ENCODE measurements at places on chromosomes 13 and 19. TPM values are rescaled to one million over a fixed set of nuclear protein-coding genes. Genes with fewer than 3 reads are reported as not detected.

Gene LILRA6
- total RNA-seq: 14.8 TPM

Gene KIR2DL1
- total RNA-seq: not detected

Gene ZFP30
- 11.8 TPM for total RNA-seq

Gene SELENOV
- total RNA-seq: not detected

Gene SPRYD7
- 8.6 TPM for total RNA-seq

Gene ARMC6
- total RNA-seq: 13.1 TPM

Gene TMEM255B
- 67.3 TPM for total RNA-seq

Gene CYP2A6
- not detected for total RNA-seq

Gene LGALS14
- not detected for total RNA-seq

DNA sequence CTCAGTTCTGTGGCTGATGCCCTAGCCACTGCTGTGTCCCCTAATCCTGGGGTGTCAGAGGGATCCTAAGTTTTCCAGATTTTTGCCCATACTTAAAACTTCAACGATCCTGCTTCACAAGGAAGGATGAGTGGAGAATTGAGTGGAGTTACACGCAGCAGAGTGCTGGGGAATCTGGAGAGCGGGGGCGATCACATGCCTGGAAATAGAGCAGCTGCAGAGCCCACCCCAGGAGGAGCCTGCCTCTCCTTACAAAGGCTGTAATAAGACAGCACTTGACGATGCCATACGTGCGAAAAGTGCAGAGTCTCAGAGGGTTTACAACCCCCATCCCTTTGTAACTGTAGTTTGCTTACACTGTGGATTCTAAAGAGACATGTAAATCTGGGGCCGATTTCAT, 40.6 kb downstream of the SUGP2 start:
- no peaks in the 10 kb centered on the region for H3K27me3 ChIP-seq
- no peak overlapping the region for H3K27ac ChIP-seq
- no peak for DNase-seq
- H3K36me3 ChIP-seq: peaks cover 8% of the 10 kb centered on the region
- no peak overlapping the region for H3K4me3 ChIP-seq

DNA sequence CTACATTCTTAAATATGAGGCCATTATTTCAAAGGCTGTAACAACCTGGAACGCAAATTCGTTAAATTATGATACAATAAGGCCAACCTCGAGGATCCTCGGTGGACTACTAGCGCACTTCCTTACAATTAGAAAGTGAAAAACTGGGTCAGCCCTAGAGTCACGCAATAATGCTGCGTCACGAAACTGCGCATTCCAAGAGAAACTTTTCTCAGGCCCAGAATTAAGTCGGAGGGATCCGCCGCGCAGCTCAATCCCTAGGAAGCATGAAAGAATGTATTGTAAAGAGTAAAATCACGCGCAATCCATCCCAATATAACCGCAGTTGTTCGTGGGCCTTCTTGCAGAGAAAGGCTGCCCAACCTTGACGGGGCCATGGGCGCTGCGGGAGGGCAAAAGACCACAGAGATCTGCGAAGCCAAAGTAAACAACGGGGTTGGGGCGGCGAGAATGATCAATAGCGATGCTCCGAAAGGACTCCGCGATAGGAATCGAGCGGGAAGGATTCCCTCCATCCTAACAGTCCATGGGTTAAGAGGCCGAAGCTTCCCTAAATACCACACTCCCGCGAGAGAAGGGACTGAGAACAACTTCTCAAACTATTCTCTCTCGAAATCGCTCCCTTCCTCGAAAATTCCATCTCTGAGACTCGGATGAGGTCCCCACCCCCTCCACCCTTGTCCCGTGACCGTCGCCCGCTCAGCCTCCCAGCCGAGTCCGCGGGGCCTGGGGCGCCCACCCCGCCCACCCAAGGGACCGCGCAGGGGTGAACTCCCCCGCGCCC, 564 bp downstream of the SPART start:
- H3K27ac ChIP-seq: peak overlapping the region; percentile 91
- no peaks in the 10 kb centered on the region for H3K36me3 ChIP-seq
- H3K4me1 ChIP-seq: no peaks in the 10 kb centered on the region
- no peaks in the 10 kb centered on the region for H3K27me3 ChIP-seq
- H3K4me3 ChIP-seq: peak overlapping the region; percentile 66
- DNase-seq: peak; percentile 87

- no peak overlapping the region for H3K4me3 ChIP-seq
- no peaks in the 10 kb centered on the region for H3K27me3 ChIP-seq
- DNase-seq: no peak
- H3K36me3 ChIP-seq: no peaks in the 10 kb centered on the region
These were observed 3.2 kb downstream of the CCDC106 start for GRCh38 chr19:55651236-55651635.

DNA sequence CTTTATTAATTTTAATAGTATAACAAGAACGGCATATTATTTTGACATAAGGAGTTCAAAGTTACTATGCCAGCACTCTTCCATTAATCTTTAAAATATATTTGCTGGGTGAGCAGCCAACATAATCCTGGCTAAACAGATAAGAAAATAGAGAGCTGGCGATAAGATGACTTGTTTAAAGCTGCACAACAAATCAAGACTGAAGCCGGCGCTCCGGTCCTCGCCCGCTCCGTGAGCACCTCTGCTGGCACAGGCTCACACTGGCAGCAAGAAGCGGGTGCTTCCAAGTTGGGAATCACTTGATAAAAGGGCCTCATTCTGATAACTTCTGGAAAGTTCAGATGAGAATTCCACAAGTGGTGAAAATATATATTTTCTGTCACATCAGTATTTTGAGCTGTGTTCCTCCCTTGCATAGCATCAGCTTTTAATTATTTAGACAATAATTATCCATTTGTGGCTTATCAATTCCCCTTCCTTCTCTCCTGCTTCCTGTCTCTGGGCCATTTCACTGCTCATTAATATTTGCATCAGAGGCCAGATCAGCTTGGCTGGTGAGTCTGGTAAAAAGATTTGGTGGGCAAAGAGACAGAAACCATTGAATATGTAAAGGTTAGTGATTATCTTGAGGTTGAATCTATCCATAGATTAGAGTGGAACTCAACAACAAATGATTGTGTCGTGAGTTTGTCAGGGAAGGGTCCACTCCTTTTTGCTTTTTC, 205.3 kb downstream of the MZT1 start:
- no peak for DNase-seq
- peaks cover 6% of the 10 kb centered on the region for H3K27me3 ChIP-seq
- H3K4me1 ChIP-seq: no peaks in the 10 kb centered on the region
- no peaks in the 10 kb centered on the region for H3K36me3 ChIP-seq

GRCh38 chr19:8529369-8530006, 15.5 kb upstream of the ZNF414 start:
- no peak overlapping the region for H3K27ac ChIP-seq
- H3K36me3 ChIP-seq: no peaks in the 10 kb centered on the region
- DNase-seq: no peak
- no peaks in the 10 kb centered on the region for H3K27me3 ChIP-seq

GRCh38 chr13:24076109-24076508, 84.4 kb upstream of the SPATA13 start:
- no peaks in the 10 kb centered on the region for H3K36me3 ChIP-seq
- peak overlapping the region; percentile 57 for H3K27ac ChIP-seq
- H3K27me3 ChIP-seq: no peaks in the 10 kb centered on the region
- H3K4me1 ChIP-seq: peaks cover 5% of the 10 kb centered on the region
- H3K4me3 ChIP-seq: no peak overlapping the region
- DNase-seq: no peak

DNA sequence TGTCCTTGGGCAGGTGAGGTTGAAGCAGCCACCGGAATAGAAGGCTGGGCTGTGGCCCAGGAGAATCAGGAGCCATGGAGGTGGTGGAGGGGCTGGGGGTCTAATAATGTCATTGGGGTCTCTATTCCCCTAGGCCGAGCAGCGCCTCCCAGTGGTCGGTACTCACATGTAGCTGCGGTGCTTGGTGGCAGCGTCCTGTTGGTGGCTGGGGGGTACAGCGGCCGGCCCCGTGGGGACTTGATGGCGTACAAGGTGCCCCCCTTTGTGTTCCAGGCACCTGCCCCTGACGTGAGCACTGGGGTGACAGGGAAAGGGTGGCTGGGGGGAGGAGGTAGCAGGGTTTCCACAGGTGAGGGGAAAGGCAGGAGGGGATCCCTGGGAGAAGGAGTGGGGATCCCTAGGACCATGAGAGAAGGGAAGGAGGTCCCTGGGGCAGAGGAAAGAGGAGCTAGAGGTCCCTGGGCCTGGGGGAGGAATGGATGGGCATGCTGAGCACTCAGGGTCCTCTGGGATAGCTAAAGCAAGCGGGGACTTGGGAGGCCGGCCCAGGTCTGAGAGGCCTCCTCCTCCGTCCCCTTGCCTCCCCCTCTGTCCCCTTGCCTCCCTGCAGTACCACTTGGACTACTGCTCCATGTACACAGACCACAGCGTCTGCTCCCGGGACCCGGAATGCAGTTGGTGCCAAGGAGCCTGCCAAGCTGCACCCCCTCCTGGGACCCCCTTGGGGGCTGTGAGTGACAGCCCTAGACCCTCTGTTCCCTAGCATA, 18.1 kb downstream of the MEGF8 start:
- no peak for DNase-seq
- no peak overlapping the region for H3K4me3 ChIP-seq
- H3K27me3 ChIP-seq: no peaks in the 10 kb centered on the region
- H3K4me1 ChIP-seq: no peaks in the 10 kb centered on the region
- no peak overlapping the region for H3K27ac ChIP-seq

GRCh38 chr19:34186205-34186604, 13.9 kb downstream of the LSM14A start:
- no peaks in the 10 kb centered on the region for H3K27me3 ChIP-seq
- DNase-seq: no peak
- no peak overlapping the region for H3K27ac ChIP-seq
- no peaks in the 10 kb centered on the region for H3K4me1 ChIP-seq

DNA sequence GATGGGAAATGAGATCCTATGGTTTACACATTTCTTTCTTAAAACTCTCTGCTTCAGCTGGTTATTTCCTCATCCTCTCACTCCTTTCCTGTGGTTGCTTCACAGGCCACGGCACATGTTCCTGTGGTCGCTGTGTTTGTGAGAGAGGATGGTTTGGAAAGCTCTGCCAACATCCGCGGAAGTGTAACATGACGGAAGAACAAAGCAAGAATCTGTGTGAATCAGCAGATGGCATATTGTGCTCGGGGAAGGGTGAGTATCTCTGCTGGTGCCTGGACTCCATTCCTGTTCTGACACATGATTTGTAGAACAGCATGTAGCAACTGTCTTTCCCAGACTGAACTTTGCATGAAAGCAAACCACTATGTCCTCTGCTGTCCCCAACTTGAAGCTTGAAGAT, 254.2 kb downstream of the ITGBL1 start:
- H3K4me3 ChIP-seq: no peak overlapping the region
- no peaks in the 10 kb centered on the region for H3K27me3 ChIP-seq
- H3K27ac ChIP-seq: no peak overlapping the region
- peak; percentile 47 for DNase-seq
- no peaks in the 10 kb centered on the region for H3K4me1 ChIP-seq

- peak overlapping the region; percentile 73 for H3K27ac ChIP-seq
- peak; percentile 86 for DNase-seq
- H3K27me3 ChIP-seq: no peaks in the 10 kb centered on the region
- H3K4me3 ChIP-seq: peak overlapping the region; percentile 64
- no peaks in the 10 kb centered on the region for H3K4me1 ChIP-seq
These were observed 1.1 kb downstream of the NAXD start for GRCh38 chr13:110616103-110617101.

DNA sequence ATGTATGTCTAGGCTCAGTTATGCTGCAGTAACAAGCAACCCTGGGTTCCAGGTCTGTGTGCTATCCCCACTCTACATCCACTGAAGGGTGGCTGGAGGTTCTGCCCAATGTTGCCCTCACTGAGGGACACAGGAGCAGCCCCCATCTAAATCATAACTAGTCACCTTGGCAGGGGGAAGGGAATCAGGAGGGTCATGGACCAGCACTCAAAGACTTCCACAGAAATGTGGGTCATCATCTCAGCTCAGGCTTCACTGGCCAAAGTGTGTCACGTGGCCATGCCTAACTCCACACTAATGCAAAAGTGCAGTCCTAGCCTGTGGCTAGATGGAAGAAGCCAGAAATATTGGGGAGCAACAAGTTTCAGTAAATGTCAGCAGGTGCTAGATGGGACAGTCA, 137.3 kb upstream of the ZNF507 start:
- no peaks in the 10 kb centered on the region for H3K4me1 ChIP-seq
- H3K4me3 ChIP-seq: no peak overlapping the region
- H3K36me3 ChIP-seq: no peaks in the 10 kb centered on the region
- no peaks in the 10 kb centered on the region for H3K27me3 ChIP-seq

DNA sequence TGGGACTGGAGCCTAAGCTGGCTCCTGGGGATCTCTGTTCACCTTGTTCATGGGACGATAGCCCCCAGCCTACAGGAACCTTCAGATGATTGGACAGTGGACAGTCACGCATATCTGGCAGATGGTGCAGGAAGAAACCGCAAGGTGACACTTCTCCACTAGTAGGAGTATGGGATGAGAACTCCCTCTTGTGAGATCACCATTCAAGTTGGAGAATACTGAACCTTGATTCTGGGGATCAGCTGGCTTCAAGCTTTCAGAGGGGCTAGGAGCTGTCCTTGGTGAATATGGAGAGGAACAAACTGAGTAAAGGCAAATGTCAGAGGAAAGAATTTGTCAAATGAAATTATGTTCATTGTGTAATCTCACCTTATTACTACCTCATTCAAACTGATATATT, 204.5 kb downstream of the PDS5B start:
- no peaks in the 10 kb centered on the region for H3K27me3 ChIP-seq
- no peaks in the 10 kb centered on the region for H3K36me3 ChIP-seq
- H3K4me1 ChIP-seq: no peaks in the 10 kb centered on the region

DNA sequence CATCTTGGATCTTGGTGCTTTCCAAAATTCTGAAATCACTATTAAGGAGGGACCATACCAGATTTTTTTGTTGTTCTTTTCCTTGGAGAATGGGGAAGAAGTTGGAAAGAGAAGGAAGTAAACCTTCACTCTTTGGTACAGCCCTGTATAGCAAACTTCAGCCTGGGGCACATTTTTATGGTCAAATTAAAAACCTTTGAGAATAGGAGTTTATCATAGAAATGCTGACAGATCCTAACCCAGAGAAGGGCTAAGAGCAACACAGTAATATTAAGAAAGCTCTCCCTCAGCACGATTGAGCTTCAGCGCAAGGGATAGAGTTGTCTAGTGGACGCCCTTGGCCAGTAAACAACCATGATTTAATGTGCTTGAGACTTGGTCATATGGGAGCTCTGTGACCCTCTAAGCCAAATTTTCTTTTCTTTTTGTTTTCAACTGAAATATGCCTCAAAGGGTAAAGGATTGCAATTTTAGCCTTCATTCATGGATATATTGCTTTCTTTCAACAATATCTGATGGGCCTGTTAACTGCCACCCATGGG, 294.3 kb upstream of the MAB21L1 start:
- H3K4me3 ChIP-seq: no peak overlapping the region
- no peaks in the 10 kb centered on the region for H3K27me3 ChIP-seq
- no peak overlapping the region for H3K27ac ChIP-seq
- DNase-seq: no peak

DNA sequence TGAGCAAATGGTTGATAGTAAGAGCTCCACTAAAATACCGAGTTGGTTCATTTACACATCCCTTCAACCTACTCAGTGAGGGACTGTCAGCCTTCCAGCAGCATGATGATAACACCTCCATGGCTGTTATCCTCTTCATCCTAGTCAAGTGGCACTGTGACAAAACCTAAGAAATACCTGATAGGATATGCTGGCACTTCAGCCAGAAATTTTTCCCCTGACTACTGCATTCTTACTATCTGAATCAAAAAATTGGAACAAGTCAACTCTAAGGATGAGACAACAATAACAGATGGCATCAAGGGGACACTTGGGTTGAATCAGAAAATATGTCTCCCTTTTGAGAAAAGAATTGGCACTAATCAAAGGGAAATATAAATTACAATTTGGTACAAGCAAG, 193.9 kb downstream of the KCTD12 start:
- no peaks in the 10 kb centered on the region for H3K36me3 ChIP-seq
- H3K4me1 ChIP-seq: no peaks in the 10 kb centered on the region
- H3K27ac ChIP-seq: no peak overlapping the region
- no peak for DNase-seq
- no peaks in the 10 kb centered on the region for H3K27me3 ChIP-seq
- no peak overlapping the region for H3K4me3 ChIP-seq

Data from aorta (tissue), 5 donors.